ENCODE measurements at places on chromosomes 2 and 18.

- DNase-seq = no peak
These were observed 265.8 kb upstream of the SLC14A2 start for GRCh38 chr18:45349467-45349866.

GRCh38 chr18:33666915-33667314 is 88.9 kb downstream of the ASXL3 start:
- no peak for DNase-seq

DNA sequence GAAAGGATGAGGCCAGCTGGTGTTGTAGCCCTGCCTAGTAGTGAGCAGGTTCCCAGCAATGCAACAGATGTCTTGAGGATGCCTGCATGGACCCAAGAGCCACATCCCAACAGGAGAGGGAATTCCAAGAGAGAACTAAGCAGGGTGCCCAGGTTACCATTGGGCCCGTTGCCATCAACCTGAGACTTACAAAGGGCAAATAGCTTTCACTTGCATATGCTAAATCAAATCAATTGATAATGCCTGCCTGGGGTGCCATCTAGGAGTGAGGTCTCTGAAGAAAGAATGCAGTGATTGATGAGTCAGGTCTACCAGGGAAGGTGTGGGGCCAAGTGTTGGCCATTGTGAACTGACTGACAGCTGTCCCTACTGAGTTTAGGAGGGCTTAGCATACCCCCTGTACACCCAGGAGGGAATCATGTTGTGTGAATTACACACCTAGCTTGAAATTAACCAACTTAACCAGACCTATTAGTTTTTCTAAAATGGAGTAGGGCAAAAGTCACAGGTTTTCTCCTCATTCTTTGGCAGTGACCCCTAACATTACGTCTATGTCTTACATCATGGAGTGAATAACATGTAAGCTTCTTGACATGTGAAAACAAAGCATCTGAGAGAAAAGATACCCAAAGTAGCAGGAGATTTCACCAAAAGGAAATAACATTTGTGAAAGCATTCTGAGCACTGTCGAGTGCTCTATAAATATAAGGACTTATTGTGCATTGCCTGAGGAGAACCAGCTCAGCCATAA is 32.3 kb downstream of the FHOD3 start:
- no peak for DNase-seq

- no peak for DNase-seq
These were observed 17.4 kb upstream of the MOCOS start for GRCh38 chr18:36169938-36170337.

GRCh38 chr2:204643326-204643725 is 98.1 kb downstream of the PARD3B start:
- DNase-seq = no peak

DNA sequence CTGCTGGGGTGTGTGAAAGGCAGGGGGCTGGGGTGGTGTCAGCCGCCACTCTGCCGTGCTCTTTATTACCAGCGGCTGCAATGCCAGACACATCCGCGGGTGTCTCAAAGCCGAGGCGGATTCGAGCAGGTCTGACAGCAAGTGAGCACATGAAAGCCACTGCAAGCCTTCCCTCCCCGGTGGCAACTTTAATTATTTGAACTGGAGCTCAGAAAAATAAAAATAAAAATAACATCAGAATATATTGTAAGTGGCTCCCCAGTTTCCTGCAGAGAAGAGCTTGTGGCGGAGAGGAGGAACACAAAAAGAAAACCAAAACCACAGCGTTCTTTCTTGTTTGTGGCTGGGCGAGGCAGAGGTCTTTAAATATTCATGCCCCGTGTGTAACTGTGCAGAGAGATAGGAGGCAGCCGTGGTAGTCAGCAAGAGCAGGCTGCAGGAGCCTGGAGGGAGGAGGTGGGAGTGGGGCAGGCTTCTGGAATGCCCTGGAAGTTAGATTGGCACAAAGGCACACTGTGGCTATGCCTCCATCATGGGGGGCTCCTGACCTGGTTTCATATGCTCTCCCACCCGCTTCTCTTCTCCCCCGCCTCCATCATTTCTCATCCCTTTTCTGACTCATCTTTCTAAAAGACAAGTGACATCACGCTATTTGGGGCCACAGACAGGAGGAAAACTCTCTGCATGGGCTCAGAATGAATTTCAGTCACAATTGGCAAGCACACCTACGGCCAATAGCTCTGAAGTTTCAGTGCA is 199.8 kb downstream of the CLIP4 start:
- peak; percentile 75 for DNase-seq

DNA sequence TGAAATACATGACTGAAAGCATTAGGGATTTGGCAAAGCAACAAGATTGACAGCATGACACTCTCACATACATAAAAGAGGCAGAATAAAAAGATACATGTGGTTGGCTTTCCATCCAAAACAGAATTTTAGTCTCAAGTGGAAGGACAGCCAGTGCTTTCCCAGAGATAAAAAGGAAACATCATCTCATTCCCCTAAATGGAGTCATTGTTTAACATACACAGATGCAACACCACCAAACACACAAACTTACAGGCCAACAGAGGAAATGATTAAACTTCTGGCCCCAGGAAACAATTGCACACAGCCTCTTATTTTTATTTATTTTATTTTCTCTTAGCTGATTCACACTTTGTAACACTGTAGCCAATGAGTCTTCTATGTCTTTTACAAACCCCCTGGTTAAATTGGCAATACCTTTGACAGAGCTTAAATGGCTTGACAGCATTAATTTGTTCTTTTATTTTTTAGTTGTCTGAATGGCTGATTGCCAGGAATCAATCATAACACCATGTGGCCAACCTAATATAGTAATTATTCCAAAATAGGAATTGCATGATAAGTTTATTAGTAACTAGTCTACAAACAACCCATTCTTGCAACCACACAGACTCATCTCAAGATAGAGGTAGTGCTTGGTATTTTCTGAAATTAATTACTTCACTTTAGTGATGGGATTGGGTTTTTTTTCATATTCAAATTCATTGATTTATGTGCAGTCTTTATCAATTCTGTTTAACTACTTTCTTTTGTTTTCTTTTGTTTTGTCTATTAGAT is 190.5 kb downstream of the RND3 start:
- DNase-seq = no peak

DNA sequence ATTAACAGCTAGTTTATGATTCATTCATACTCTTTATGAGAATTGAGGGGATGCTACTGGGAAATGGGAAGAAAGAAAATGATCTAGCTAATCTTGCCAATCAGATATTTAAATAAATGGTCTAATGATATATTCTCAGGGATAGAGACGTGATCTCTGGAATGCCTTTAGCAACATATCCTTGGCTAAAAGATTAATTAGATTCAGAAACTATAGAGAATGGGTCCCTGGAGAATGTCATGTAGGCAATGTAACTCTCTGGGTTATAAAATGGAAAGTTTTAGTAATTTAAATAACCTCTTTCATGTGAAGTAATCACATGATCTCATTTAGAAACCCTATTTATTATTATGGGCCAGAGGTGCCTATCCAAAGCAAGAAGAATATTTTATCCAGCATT is 771.0 kb upstream of the CDH2 start:
- DNase-seq = no peak

- no peak for DNase-seq
These were observed 34.6 kb upstream of the TBR1 start for GRCh38 chr2:161381546-161381945.

DNA sequence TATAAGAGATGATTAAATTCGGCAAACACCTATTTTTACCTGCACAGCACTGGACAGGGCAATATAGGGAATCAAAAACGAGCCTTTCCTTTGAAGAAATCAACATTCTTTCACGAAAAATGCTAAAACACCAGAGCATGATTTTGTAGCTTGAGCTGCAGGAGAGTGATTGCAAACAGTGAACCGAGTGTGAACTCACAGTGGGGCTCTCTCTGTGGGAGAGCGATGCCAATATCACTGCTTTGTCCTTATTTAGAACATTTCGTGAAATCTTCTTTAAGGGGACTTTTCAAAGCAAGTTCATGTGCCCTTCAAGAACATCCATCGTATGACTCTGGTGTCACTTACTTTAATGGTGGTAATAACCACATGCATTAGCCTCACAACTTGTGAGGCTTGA is 238.8 kb downstream of the CD226 start:
- DNase-seq = no peak
